Esophagus (tissue), 2 donors: ENCODE measurements at places on chromosomes 1 and 21. TPM values are rescaled to one million over a fixed set of nuclear protein-coding genes. Genes with fewer than 3 reads are reported as not detected.

The MGST3 gene
- 100 TPM for polyA plus RNA-seq

The FCRL1 gene
- polyA plus RNA-seq = not detected

The FLG2 gene
- polyA plus RNA-seq = 0.04 TPM

The KPRP gene
- 0.44 TPM for polyA plus RNA-seq

The TCHH gene
- polyA plus RNA-seq = 0.13 TPM

The SLC2A1 gene
- 70.3 TPM for polyA plus RNA-seq

The KCNJ15 gene
- 5.6 TPM for polyA plus RNA-seq

The ACKR1 gene
- 11.1 TPM for polyA plus RNA-seq

The CLCA4 gene
- polyA plus RNA-seq = 356 TPM

The SPRR2E gene
- 1,684 TPM for polyA plus RNA-seq

The HSD3B1 gene
- polyA plus RNA-seq = not detected

The MSH4 gene
- polyA plus RNA-seq = 0.16 TPM

The ANGPTL7 gene
- 0.28 TPM for polyA plus RNA-seq

The SLC6A9 gene
- polyA plus RNA-seq = 13.8 TPM
